A549 treated with CORT108297 at 1 μM for 4 hours (cell line): ENCODE measurements at places on chromosomes 6 and 20. TPM values are rescaled to one million over a fixed set of nuclear protein-coding genes. Genes with fewer than 3 reads are reported as not detected.

Gene DNAH8
- not detected in 5 replicates for total RNA-seq

Gene WFDC5
- total RNA-seq, result not detected in 5 replicates

Gene CTSZ
- total RNA-seq, result 145 to 191 TPM (median 186 TPM) in 5 replicates

Gene ADGRB3
- not detected in 5 replicates for total RNA-seq

Gene SOX18
- 1.1 to 2.4 TPM (median 2.0 TPM) in 5 replicates for total RNA-seq

Gene VSX1
- 1.0 to 1.2 TPM (median 1.1 TPM) in 5 replicates for total RNA-seq

Gene PPP2R5D
- 25.0 to 30.2 TPM (median 27.5 TPM) in 5 replicates for total RNA-seq

Gene ARG1
- total RNA-seq, result not detected in 5 replicates

Gene PAK5
- total RNA-seq, result not detected in 5 replicates

Gene HLA-DMB
- total RNA-seq, result 1.5 to 2.5 TPM (median 1.6 TPM) in 5 replicates

Gene PHACTR1
- total RNA-seq, result 0.04 to 0.08 TPM in 2 of 5 replicates, not detected in the others

Gene GJA10
- total RNA-seq, result not detected in 5 replicates

Gene GNMT
- total RNA-seq, result 0.10 to 0.14 TPM (median 0.12 TPM) in 4 of 5 replicates, not detected in the other

Gene CPXM1
- total RNA-seq, result 0.02 TPM in 1 of 5 replicates, not detected in the others

Gene GLP1R
- not detected in 5 replicates for total RNA-seq

Gene GGTLC1
- not detected in 5 replicates for total RNA-seq

Gene TCF15
- not detected in 5 replicates for total RNA-seq

Gene SLC9A8
- 7.0 to 9.8 TPM (median 9.0 TPM) in 5 replicates for total RNA-seq

Gene CPNE5
- 0.06 to 0.12 TPM (median 0.09 TPM) in 4 of 5 replicates, not detected in the other for total RNA-seq
